ENCODE measurements at places on chromosomes 1 and 21.

GRCh38 chr21:16713331-16714117 is 799.3 kb upstream of the CXADR start:
- no peak for DNase-seq

DNA sequence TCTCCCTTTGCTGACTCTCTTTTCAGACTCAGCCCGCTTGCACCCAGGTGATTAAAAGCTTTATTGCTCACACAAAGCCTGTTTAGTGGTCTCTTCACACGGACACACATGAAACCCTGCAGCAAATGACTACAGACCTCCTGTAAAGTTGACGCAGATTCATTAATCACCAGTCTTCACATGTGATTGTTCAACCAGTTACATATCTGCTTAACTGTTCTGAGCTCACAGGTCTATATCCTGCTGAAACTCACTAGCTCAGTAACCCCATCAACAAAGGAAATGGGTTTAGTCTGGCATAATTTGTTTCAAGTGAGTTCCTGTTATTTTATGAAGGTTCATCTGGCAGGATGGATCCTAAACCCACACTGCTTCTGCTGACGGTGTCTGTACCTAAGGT is 68.4 kb upstream of the GJA8 start:
- DNase-seq, result no peak

DNA sequence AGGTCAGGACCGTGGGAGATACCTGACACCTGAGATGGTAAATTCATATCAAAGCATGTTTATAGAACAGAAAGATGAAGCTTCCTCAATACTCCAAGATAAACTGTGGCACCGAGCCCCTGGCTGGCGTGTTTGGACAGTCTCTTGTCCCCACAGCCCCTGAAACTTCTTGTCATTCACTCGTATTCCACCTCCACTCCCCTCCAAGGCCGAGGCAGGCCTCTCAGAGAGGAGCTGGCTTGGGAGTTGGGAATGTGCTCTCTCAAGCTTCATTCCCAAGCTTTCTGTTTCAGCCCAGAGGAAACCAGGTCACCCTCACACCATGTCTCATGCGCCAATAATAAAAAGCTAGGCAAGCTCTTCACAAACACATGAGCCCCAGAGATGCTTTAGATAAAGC is 86.1 kb downstream of the NPHP4 start:
- DNase-seq, result no peak

- DNase-seq, result no peak
Observed at GRCh38 chr1:172893146-172893841, 157.4 kb downstream of the TNFSF18 start.

GRCh38 chr1:75559136-75559535 is 51.8 kb downstream of the SLC44A5 start:
- no peak for DNase-seq

DNA sequence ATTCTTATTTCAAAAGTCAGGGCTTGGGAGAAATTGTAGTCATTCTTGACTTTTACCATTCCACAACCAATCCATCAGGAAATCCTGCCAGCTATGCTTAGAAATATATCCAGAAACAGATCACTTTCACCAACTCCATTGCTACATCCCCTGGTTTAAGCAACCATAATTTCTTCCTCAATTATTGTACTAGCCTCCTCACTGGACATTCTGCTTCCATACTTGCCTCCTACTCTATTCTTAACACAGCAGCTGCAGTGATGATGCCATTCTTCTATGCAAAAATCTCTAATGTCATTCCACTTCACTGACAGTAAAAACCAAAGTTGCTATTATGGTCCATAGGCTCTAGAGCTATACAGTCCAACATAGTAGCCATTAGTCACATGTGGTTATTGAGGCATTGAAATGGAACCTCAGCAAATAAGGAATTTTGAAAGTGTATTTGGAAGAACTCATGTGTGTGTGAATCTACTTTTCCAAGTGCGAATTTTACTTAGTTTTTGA is 110.7 kb upstream of the KIAA0040 start:
- DNase-seq, result no peak

GRCh38 chr1:78092643-78093042 is 46.9 kb downstream of the GIPC2 start:
- no peak for DNase-seq

DNA sequence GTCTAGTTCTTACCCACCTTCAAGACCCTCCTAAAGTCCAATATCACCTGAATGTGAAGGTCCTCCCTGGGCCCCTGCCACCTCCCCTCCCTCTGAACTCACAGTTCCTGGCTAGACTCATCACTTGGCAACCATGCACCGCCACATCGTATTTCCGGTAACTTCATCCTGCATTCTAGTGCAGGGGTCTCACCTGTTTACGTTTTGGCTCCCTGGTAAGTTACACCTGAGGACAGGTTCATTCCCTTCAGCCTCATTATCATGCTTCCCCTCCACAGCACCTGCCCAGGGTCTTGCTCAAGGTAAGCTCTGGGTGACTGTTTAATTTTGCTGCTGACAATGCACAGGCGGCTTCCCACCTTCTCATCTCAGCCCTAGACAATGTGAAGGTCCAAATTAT is 93.1 kb downstream of the MIS18A start:
- no peak for DNase-seq

GRCh38 chr1:221880182-221880581 is 138.3 kb upstream of the DUSP10 start:
- DNase-seq, result no peak

Data from mesothelial cell of epicardium (in vitro differentiated cells).